ELF-1 (cell line): ENCODE measurements at places on chromosomes 5 and 9.

GRCh38 chr5:119368238-119368630 is 12.4 kb downstream of the TNFAIP8 start:
- DNase-seq, result no peak

DNA sequence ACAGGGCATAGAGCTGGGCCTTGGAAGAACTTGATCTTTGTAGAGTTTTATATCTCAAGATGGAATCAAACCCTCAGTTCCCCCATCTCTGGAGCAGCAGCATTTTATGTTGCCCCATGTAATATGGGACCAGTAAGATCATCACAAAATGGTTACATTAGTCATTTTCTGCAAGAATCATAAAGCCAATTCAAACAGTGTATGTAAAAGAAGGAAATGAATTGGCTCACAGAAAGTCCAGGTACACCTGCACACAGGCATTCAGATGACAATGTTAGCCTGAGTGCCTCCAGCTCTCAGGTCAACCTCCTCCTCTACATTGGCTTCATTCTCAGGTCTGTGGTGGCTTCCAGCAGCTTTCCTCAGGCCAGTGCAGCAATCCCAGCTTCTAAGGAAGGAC is 35.1 kb downstream of the CYFIP2 start:
- DNase-seq, result no peak

- DNase-seq, result no peak
These were observed 30.3 kb upstream of the HMGCR start for GRCh38 chr5:75306746-75307145.

DNA sequence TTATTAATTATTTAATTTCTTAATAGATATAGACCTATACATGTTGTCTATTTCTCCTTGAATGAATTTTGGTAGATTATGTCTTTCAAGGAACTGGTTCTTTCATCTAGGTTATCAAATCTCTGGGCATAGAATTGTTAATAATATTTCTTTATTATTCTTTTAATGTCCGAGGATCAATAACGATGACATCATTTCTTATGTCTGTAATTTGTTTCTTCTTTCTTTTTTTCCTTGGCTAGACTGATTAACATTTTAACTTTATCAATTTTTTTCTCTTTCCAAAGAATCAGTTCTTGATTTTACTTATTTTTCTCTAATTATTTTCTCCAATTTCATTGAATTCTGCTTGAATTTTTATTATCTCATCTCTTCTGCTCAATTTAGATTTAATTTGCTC is 156.0 kb downstream of the ISL1 start:
- no peak for DNase-seq

DNA sequence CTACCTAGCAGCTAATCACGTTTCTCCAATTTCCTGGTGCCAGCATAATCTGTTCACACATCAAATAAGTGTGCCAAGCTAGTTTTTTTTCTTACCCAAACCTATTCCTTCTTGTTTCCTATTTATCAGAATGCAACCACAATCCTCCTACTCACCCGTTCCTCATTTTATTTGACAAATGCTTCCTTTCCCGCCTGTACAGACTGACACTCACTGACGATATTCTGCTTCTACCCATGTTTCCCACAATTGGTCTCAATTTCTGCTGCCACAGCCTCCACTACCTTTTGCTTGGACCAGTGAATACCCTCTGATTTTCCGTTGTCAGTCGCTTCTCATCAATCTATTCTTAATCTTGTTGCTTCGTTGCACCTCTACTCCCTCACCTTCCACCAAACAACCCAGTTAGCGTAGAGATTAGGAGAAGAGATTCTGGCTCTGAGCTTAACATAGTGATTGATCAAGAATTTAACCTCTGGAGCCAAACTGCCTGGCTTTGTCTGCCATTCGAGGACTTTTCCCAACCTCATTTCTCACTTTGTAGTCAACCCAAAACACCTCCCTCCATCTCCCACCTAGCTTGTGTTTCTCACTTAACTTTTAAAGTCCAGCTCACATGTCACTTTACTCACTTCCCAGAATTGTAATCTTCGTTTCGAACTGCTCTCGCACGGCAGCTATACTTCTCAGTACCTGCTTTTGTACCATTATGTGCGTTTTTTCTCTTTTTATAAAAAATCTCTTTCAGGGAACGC is 729 bp upstream of the TMEM38B start:
- peak; percentile 27 for DNase-seq

- DNase-seq, result no peak
These were observed 13.1 kb downstream of the C9orf85 start for GRCh38 chr9:71924576-71924975.

DNA sequence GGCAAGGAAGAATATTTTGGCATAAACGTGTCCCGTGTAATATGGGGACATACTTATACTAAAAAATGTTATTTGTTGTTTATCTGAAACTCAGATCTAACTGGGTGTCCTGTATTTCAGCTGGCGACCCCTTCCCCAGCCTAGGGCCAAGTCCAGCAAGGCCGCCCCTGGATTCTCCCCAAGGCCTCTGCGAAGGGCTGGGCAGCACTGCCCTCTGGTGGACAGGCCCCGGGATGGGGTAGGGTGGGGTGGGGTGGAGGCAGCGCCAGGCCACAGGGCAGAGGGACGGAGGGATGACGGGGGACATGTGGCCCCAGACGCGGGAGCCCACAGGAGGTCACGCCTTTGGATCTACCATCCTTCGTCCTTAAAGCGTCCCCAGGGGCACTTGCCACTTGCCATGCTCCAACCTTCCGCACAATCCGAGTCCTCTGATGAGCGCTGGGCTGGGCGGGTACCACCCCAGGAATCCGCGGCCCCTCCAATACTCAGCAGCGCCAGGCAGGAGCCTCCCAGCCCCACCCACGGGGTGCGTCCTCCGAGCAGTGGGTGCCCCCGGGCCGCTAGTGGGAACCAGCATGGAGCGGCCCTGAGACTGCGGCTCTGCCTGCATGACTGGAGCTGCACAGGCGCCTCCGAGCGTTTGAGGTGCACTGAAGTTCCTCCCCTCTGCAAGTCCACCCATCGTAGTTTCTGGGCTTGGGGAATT is 7.1 kb upstream of the AGPAT2 start:
- DNase-seq, result peak; percentile 67

DNA sequence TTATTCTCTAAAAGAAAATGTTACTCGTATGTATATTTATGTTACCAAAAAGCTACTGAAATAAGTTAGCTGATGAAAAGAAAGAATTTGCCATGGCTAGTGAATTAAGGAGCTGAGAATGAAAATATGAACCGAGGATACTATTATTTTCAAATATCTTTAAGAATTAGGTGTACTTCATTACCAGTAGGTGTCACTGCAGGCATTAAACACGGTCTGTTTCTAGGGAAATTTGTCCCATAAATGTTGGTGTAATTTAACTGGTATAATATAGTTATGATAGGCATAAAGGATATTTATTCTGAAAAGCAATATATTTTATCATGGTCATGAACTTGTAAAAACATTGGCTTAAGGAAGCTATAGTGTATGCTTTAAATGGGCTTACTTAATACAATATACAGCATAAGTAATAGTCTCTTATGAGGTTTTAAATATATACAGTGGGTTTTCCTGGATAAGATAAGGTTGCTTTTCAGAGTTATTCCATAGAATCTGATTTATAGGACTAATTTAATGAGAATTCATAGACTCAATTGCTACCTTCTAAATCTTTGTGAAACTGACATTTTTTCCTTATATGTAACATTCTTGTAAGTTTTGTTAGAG is 72.4 kb upstream of the MPDZ start:
- DNase-seq, result no peak

DNA sequence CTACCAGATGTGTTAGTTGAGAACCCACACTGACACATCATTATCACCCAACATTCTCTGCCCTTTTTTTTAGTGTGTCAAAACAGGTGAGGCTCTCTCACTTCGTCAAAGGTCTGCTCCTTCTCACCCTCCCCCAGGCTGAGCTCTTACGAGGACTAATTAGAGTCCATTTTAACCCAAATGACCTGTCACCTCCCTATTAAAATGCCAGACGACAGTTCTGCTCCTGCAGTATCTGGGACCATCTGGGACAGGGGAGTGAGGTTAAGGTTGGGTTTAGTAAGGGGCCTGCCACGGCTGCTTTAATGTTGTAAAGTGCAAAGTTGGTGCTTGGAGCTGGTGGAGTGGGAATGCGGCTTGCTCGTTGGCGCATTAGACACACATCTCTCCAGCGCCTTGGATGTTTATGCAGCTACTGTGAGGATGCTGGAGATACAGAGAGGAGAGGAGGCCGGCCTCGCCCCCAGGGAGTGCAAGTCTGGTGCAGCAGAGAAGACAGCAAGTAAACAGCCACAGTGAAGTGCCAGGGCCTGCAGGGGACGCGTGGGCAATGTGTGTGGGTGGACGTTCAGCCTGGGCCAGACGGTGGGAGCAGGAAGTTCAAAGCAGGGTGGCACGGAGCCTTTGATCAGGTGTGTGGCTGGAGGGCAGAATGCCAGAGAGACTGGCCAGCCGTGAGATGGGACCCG is 96.2 kb downstream of the C9orf50 start:
- peak; percentile 69 for DNase-seq

- no peak for DNase-seq
These were observed 118.6 kb upstream of the CXCL14 start for GRCh38 chr5:135697251-135697958.

DNA sequence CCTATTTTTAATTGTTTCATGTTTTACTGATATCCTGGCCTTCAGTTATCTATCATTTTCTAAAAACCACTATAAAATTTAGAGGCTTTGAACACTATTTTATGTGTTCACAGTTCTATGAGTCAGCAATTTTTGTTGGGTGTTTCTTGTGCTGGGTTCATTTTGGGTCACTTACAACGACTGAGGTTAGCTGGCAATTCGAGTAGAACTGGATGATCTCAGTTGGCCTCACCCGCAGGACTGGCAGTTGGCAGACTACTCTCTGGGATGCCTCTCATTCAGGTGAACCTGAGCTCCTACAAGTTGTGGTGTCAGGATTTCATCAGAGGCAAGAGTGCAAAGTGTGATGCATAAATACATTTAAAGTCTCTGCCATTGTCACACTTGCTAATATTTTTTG is 151.0 kb upstream of the PAPPA start:
- DNase-seq, result no peak

GRCh38 chr9:123508048-123508447 is 152.1 kb downstream of the CRB2 start:
- no peak for DNase-seq

GRCh38 chr9:97694769-97695168 is 2.4 kb downstream of the XPA start:
- no peak for DNase-seq

- DNase-seq, result no peak
These were observed 858 bp upstream of the SOWAHA start for GRCh38 chr5:132812123-132812765.

GRCh38 chr5:105970919-105971318 is 1699.8 kb downstream of the EFNA5 start:
- no peak for DNase-seq

GRCh38 chr5:93100428-93100827 is 480.6 kb downstream of the NR2F1-AS1 start:
- no peak for DNase-seq

DNA sequence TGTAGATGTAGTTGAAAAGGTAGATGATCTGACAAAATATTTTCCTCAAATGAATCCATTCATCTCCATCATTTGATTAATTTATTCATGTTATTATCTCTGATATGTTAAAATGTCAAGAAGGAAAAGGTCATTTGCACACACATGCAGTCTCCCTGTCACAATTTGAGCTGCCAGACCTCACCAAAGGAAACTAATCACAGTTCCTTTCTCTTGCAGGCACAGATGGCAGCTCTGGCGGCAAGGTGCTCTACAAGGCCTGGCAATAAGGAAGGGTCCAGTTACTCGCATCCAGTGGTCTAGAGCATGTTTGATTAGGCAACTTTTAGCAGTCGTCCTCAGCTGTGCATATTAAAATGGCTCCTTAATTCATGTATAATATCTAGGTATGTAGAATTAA is 120.1 kb downstream of the FEM1C start:
- DNase-seq, result no peak
